Activated CD4-positive, alpha-beta T cell treated with anti-CD3 and anti-CD28 coated beads for 4 hours (primary cell): ENCODE measurements at places on chromosomes 11 and 22.

GRCh38 chr22:22123118-22123959, 121.2 kb upstream of the VPREB1 start:
- no peak for DNase-seq

DNA sequence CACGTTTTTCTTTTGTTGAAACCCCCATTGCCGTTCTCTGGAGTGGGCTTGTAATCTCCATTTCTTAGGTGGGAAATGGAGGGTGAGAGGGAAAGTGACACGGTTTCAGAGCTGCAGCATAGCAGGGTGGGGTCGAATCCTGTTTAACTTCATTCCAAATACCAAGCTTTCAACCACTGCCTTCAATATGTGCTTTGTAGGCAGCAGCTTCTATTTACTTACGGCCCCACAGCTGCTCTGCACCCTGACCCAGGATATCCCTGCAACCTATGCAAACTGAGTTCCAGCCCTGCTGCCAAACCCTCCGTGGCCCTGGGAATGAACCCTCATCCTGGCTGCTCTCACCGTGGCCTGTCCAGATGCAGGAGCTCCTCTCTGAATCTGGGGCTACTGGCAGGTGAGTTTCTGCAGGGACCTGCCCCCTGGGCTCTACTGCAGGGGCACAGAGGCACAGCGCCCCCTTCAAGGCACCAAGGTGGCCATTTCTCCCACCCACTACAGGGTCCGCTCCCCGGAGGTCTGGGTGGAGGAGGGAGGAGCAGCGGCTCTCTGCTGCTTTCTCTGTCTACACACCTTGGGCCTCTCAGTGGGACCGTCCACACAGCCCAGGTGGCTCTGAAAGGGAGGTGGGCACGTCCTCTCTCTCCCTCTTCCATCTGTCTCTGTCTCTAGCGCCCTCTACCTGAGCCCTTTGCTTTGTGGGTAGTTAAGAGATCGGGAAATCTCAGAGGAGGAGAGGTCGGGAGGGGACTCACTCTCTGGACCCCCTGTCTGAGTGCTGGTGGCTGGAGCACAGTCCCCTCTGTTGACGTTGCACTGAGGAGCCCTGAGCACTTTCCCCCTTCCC, 279.1 kb downstream of the BRD1 start:
- DNase-seq: no peak

GRCh38 chr11:125593114-125593820, 615 bp downstream of the STT3A start:
- no peak for DNase-seq

GRCh38 chr22:30212363-30212995, 34.1 kb downstream of the LIF start:
- DNase-seq: no peak

DNA sequence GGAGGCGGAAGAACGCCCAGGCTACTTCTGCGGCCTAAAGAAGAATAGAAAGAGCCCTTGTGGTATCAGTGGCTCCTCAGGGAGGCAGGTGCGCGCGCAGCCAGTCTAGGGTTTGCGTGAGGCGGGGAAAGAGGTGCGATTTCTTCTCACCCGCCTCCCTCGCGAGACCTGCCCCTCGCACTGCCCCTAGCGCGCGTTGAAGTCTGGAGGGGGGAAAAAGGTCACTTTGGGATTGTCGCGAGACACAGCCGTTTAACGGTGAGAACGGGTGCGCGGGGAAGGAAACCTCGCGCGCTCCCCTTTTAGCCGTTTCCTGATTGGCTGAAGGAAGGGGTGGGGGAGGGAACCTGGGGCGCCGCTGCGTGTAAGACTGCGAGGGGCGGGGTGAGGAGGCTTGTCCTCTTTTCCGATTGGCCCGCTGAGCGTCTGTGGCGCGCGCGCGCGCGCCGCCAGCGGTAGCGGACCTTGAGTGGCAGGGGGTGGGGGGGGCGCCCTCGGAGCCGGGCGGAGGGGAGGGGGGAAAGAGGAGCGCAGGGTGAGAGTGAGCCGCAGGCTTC, at the start of gene ZFP91:
Gene ZFP91 (plus strand): TSS at position 429 of the 557 bp plus-strand sequence. CDS start 219 bp downstream, outside the sequence.
- DNase-seq: peak; percentile 96

DNA sequence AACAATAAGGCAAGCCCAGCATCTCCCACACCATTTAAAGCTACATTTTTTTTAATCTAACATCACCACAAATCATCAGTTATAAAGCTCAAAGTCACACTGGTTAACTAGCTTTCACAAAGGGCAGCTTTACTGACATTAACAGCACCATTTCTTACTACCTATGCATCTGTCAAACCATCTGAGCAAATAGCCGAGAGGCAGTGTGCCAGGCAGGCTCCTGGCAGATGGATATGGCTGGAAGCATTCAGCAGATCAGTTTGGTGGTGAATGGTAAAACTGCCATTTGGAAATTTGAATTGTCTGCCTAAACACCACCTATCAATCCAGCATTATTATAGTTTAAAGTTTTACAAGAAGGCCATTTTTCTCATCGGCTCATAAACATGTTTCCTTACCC, 131.2 kb downstream of the TTC28 start:
- no peak for DNase-seq

DNA sequence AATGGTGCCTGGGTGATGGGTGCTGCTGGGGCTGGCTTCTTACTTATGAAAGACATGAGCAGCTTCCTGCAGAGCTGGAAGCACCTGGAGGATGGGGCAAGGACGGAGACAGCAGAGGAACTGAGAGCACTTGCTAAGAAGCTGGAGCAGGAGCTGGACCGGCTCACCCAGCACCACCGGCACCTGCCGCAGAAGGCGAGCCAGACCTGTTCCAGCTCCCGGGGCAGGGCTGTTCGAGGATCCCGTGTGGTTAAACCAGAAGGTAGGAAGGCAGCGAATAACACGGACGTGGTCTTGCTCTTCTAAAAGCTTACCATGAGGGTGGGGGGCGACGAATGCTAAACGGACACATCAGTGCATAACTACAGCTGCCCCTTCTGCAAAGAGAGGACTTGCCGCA, 9.3 kb downstream of the APOL5 start:
- DNase-seq: no peak

DNA sequence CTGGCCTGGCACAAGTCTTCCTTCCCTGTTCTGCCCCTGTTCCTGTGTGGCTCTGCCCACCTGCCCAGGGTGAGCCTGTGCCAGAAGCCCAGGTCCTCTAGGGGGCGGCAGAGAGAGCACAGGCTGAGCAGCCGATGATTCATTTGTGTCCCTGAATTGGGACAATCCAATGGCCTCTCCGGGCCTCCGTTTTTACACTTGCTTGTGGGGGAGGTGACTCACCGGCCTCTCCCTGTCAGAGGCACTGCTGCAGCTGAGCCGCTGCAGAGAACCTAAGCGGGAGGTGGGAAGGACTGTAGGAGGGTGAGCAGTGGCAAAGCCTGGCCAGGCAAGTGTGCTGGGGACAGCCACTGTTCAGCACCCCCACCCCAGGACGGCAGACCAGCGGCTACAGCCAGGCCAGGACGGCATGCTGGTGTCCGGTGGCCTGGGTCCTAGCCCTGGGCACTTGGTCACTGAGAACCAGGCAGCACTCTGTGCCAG, 65.2 kb upstream of the LMO1 start:
- peak; percentile 59 for DNase-seq

DNA sequence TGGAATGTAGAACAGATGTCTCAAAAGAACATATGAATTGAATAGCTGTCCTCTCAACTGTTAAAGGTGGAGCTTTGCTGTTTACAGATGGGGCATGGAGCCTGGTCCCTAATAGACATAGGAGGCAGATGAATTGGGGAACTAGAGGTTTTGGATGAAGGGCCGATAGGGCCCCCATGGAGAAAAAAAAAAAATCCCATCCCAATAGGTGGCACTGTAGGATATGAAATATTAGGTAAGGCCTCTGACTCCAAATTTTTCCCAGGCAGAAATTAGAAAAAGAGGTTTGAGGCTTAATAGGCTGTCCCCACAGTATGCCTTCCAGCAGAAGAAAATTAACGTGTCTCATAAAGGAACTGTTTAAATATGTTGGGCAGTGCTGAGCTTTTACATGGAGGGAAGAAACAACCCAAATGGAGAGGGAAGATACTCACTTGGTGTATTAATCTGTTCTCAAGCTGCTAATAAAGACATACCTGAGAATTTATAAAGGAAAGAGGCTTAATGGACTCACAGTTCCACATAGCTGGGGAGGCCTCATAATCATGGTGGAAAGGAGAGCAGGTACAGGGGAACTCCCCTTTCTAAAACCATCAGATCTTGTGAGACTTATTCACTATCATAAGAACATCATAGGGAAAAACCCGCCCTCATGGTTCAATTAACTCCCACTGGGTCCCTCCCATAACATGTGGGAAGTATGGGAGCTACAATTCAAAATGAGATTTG, 30.1 kb upstream of the TMEM45B start:
- DNase-seq: no peak

GRCh38 chr11:132122735-132123134, 752.3 kb downstream of the NTM start:
- DNase-seq: no peak

- DNase-seq: no peak
Observed at GRCh38 chr11:35419184-35419829, at the start of gene SLC1A2. TSS of gene SLC1A2 (minus strand) at chr11:35419558. CDS start at chr11:35418966, 592 bp downstream.

DNA sequence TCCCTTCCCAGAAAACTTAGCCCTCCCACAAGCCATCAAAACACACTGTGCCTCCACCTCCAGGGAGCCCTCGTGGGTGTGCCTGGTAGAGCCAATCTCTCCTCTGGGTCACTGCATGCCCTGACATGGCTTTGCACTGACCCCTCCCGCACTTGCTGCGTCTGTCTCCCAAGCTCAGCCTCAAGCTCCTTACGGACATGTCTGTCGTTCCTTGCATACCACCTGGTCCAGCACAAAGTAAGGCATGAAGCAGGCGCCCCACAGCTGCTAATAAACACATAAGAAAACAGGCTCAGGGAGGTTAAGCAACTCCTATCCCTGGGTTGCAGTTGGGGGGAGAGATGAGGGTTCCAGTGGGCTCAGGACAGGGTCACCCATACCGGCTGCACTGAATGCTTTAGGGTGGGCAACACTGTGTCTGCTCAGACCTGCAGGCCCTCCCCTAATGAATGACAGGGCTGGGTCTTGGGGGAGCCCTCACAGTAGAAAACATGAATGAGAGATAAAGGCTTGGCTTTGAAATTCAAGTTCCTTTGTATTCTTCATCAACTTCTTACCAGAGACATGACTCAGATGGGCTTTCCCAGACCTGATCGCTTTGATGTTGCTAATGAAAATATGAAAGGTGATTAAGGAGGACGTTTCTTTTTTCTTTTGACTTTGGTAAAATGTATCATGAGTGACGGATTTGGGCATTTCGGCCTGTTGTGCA, 38.0 kb downstream of the PHF21B start:
- DNase-seq: no peak

GRCh38 chr11:56624661-56625110, 10.0 kb upstream of the OR5M1 start:
- DNase-seq: no peak

DNA sequence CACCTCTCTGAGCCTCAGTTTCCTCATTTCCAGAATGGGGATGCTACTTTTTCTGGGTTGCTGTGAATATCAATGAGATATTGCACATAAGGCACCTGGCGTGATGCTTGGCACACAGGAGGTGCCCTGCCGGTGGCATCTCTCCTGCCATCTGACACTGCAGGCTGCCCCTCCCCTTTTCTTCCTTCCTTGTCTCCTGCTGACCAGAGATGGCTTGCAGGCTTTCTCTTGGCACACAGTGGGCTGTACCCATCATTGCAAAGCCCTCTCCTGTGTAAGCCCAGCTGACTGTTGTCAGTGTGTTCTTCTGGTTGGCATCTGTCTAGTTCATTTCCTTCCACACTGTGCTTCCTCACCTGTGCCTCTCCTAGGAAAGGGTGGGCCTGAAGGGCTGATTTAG, 91.7 kb downstream of the MYO18B start:
- no peak for DNase-seq

DNA sequence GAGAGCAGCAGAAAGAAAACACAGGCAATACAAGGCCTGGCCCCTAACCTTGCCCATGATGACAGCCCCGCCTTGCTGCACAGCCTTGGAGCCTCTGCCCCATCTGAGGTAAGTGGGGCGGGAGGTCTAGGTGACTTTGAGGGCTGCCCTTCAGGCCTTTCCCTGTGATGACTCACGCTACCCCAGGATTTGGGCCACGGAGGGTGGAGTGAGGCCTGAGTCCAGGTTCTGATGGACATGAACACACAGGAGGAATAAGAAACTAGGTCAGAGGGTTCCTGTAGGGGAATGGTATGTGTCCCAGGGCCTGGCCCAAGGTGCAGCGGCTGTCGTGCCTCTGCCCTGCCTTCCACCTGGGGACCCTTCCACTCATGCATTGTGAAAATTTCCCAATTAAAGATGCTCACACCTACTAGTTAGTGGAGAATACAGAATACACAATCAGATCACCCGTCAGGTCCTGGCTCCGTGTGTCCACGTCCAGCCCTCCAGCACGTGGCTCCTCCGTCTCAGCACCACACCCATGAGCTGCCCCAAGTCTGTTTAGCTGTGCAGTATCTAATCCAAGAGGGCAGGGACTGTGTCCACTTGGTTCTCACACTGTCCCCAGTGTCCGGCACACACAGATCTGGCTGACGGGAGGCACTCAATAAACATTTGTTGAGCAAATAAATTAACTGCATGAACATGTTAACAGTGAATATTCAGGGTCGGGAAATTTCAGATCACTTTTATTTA, 111.0 kb downstream of the CHST1 start:
- no peak for DNase-seq

DNA sequence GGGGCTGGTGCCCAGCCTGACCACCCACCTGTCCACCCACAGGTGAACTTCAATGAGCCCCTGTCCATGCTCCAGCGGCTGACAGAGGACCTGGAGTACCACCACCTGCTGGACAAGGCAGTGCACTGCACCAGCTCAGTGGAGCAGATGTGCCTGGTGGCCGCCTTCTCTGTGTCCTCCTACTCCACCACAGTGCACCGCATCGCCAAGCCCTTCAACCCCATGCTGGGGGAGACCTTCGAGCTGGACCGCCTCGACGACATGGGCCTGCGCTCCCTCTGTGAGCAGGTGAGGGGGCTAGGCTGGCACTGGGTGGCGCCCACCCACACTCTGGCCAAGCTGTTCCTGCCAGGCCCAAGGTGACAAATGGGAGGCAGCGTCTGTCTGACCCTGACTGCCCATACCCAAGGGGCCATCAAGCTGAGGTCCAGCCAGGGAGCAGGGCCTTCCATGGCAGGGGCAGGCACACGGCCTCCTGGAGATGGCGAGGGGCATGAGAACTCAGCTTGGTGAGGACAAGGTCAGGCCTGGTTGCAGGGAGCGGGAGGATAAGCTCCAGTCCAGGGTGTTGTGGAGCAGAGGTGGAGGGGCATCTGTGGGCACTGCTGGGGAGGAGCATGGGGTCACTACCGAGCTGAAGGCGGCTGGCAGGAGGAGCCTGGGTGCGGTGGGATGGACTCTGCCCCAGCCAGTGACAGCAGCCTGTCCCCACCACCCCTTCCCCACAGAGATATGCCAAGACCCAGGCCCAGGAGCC, 77.7 kb downstream of the MORC2 start:
- peak; percentile 15 for DNase-seq

GRCh38 chr22:45235101-45235777, 5.5 kb downstream of the KIAA0930 start:
- DNase-seq: no peak

GRCh38 chr11:22194907-22195306, 2.0 kb downstream of the ANO5 start:
- DNase-seq: no peak
